Right ventricle myocardium superior (tissue), 1 donor: ENCODE measurements at places on chromosomes 11 and 22.

DNA sequence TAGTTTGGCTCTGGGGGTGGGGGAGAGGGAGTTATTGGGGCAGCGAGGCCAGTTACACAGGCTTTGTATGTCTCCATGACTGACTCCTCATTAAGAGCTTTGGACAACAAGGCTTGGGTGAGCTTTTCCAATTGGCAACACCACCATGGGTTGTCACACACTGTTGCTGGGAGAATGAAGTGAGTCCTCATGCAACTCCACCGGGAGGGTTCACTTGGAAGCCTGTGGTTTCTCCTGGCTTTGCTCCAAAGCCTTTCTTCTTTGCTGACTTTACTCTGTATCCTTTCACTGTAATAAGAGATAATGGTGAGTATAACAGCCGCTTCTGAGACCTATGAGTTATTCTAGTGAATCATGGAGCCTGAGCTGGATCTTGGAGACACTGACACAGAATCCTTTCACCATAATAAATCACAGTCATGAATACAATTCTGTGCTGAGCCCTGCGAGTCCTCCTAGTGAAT lies 24.9 kb downstream of the EIF3F start:
- no peak for DNase-seq

- no peak for DNase-seq
These were observed 50.1 kb downstream of the CABIN1 start for GRCh38 chr22:24061124-24061684.

GRCh38 chr11:76083563-76084451 lies 122.5 kb downstream of the WNT11 start:
- DNase-seq = no peak

DNA sequence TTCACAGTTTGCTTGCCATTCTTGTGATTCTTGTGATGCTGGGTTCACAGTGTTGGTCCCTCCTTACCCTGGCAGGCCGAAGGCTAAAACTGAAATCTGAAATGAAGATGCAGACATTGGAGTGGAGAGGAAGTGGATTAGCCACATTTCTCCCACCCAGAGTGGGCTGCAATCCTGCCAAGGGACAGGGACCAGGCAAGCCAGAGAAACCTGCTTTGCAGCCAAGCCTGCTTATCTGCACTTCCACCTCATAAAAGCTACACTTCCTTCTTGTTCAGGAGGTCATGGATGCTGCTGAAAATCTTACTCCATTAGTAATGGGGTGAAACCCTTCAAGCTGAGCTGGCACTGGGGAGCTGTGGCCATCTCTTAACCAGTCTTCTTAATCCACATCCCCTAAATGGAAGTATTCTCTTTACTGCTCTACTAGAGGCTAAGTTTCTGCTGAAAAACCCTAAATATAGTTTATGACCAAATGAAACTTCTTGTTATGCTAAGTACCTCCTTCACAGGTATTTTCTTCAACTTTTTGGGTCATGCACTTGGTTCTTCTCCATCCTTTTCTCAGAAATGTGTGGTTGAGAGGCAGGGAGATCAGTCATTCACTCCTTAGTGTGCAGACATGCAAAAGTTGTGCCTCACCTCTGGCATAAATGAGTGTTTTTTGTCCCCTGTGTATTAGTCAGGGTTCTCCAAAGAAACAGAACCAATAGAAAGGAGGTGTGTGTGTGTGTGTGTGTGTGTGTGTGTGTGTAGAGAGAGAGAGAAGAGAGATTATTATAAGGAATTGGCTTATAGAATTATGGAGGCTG lies 133.9 kb upstream of the BMAL1 start:
- no peak for DNase-seq

GRCh38 chr22:27668828-27669797 lies 132.4 kb downstream of the MN1 start:
- DNase-seq = peak; percentile 88

DNA sequence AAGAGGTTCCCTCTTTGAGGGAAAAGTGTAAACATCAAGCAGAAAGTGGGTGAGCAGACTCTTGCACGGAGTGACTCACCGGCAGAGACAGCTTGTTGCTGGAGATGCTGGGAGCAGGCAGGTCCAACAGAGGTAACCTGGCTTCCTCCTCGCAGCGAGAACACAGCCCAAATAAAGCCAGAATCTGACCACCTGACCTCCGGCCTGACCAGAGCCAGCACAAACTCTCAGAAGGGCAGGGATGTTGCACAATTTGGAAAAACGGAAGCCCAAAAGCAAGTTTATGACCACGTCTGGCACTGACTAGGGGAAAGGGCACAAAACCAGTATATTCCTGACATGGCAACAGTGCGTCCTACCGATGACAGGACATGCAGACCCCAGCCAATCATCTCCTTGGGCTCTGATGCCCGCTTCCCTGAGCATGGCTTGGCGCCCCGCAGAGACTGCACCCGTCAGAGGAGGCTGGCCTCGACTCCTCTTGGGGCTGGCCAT lies 5.4 kb downstream of the SMCO4 start:
- peak; percentile 55 for DNase-seq

DNA sequence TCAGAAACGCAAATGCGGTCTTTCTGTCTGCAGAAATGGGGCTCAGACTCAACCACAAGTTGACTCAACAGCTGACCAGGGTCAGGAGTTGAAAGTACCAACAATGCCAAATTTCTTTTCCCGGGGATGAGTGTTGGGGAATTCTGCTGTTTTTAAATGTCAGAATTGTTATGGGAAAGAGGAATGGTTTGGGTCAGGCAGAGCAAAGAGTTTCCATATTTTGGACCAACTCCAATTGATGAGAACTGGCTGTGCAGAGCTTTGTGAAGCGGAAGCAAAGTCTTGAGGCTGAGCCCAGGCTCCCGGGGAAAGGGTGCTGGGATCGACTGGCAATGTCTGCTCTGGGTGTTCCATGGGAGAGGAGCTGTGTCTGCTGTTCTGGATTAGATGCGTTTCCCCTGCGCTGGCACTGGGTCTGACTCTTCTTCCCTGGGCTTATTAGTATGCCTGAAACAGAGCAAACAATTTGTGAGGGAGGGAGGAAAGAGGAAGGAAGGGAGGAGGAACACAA lies 36.2 kb downstream of the TXN2 start:
- DNase-seq = peak; percentile 75

GRCh38 chr11:114289779-114290178 lies 6.4 kb upstream of the NNMT start:
- no peak for DNase-seq

DNA sequence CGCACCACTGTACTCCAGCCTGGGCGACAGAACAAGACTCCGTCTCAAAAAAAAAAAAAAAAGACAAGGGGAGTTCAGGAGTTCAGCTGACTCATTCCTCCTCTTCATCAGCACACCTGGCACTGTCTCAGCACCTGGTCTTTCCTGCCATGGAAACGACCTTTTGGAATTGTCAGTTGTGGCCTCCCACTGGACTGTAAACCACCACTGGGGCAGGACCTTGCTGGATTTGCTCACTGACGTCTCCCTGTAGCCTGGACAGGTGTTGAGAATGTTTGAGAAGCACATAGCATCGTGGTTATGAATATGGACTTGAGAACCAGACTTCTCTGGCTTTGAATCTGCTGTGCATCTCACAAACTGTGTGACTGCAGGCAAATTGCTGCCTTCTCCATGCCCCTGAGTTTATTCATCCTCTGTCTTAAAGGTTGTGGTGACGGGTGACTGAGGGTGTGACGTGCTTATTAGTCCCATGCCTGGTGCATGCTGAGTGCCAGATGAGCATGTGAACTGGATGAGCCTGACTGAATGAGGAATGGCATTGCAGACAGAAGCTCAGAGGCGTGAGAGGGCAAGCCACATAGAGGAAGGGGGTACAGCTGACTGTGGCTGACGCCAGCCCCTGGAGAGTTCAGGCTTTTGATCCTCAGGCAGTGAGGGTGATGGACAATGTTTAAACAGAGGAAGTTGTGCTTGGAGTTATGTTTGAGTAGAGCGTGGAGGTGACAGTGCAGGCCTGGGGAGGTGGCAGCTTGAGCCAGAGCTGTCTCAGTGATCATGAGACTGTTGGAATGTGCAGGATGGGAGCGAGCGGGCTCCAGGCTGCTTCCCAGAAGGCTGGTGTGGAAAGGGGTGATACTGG lies 12.7 kb downstream of the TOM1 start:
- no peak for DNase-seq

GRCh38 chr11:94281324-94281723 lies 23.1 kb upstream of the IZUMO1R start:
- DNase-seq = no peak

DNA sequence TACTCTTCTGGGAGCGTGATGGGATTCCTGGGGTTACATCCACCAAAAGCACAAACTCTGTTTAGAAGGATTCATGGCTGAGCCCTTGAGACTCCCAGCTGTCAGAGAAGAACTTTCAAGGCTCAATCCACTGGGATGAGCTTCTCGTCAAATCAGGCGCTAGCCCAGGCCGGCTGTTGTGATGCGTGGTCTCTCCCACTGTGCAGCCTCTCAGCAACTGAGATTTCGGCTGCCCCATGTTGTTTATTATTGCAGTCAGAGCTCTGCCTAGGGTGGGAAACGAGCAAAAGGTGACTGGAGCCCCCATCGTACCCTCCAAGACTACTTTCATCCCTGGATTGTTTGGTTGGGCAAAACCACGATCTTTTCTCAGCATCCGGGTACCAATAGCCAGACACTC lies 251.6 kb downstream of the ETS1 start:
- peak; percentile 30 for DNase-seq

GRCh38 chr22:33569559-33569958 lies 350.7 kb downstream of the LARGE1 start:
- no peak for DNase-seq

- peak; percentile 67 for DNase-seq
These were observed at the start of gene PDGFB for GRCh38 chr22:39244496-39245129. TSS of gene PDGFB (minus strand) at chr22:39244982. CDS start at chr22:39243963, 1,019 bp downstream.

DNA sequence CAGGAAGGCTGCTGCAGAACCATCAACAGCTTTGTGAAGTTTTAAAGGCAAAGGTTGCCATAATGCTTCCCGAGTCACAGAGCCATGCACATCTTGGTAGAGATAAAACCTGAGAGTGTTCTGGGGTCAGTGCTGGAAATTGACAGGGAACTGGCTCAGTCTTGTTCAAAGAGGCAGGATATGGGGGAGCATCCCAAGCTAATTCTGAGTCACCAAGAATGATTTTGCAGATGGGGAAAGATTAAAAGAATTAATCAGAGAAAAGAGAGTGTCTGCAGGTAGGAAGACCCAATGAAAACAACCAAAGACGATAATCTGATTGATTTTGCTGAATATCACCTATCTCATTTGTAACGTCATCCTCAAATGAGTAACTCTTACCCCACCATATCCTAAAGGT lies 99.9 kb upstream of the CD44 start:
- no peak for DNase-seq

DNA sequence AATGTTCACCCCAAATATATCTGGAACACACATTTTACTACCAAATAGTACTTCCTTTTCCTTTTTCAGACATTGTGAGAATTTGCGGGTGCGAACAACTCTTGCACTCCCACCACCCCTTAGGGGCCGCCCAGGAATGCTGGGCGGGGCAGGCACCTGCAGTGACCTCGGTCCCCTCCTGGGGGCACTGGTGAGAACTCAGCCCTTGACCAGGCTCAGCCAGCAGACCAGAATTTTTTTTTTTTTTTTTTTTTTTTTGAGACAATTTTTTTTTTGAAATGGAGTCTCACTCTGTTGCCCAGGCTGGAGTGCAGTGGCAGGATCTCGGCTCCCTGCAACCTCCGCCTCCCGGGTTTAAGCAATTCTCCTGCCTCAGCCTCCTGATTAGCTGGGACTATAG lies 75.8 kb downstream of the ARHGAP8 start:
- DNase-seq = peak; percentile 22

GRCh38 chr22:44754998-44755397 lies 2.6 kb downstream of the ARHGAP8 start:
- no peak for DNase-seq

DNA sequence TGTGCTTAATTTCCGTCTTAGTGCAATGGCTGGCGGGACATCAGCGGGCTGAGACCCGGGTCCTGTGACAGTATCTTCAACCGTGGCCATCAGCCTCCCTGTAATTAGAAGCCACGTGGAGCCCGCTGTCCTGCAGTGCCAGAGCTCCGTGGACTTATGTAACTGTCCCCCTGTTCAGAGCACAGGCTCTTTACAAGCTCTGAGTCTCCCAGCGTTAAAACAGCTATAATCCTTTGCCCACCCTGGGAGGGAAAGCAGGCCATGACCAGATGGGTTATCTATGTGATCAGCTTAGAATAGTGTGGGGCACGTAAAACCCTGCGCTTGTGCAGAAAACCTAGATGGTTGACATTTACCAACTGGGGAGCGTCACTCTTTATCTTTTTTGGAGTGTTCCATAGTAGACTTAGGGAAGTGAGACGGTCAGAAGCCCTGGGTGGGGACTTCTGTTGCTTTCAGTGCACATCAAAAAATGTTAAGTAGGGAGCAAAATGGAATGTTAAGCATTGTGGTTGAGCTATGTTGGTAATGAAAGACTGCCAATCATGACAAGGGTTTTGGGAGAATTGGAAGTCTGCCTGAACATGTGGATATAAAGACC lies 103.5 kb upstream of the CADM1 start:
- DNase-seq = peak; percentile 61

DNA sequence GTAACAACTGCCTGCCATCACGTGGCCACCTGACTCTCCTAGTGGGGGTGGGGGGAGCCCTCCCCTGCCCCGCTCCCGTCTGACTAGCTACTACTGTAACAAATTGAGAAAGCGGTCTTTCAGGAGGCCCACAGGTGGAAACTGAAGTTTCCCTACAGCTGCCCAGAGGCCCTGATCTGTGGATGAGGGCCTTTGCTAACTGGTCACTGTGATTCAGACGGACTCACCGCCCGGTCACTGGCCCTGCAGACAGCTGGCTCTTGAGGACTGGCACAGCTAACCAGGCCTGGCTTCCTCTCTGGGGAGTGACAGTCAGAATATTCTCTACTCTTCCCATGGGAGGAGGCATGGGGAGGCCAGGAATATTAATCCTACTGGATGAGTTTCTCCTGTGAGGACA lies 116.8 kb downstream of the ARHGAP8 start:
- DNase-seq = no peak

DNA sequence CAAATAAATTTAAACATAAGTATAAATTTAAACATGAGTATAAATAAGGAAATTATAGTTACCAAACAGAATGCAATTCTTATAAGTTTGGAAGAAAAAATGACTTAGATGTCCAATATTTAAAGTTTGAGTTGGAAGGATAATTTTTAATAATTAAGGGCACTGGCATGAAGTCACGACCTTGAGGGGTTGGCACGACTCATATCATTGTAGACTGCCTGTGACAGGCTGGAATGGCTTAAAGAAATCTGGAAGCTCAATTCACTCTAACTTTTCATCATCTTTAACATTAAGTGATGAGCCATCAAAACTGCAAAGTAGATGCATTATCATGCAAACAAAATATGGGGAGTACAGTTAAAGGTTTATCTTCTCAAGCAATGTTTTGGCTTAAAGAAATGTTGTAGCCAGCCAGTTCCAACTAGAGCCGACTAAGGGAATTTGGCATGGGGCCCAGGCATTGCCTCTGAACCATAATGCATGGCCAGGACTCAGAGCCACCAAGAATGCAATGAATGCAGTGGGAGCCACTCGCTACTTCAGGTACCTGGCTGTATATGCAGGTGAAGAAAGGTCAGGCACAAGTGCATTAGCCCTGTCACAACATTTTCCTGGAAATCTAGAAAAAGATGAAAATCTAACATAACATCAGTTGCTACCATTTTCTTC lies 33.4 kb downstream of the PGR start:
- peak; percentile 57 for DNase-seq

- DNase-seq = no peak
These were observed 16.5 kb upstream of the MALAT1 start for GRCh38 chr11:65482306-65482850.

- peak; percentile 75 for DNase-seq
These were observed 1.9 kb downstream of the LRP4 start for GRCh38 chr11:46916286-46917108.

GRCh38 chr11:103228807-103229206 lies 119.6 kb downstream of the DYNC2H1 start:
- no peak for DNase-seq
